ENCODE measurements at places on chromosomes 3 and 15.

GRCh38 chr3:124833710-124834332, 53.3 kb downstream of the ITGB5 start:
- no peak for DNase-seq

DNA sequence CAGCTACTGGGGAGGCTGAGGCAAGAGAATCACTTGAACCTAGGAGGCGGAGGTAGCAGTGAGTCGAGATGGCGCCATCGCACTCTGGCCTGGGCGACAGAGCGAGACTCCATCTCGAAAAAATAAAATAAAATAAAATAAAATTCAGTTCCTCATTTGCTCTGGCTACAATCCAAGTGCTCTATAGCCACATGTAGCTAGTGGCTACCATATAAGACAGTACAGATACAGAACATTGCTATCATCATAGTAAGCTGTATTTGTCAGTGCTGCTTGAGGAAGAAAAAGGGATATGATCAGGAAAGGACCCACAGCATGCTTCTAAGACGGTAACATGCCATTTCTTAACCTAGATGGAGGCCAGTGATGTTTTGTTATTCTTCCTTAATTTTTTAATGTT, 88.7 kb upstream of the CDAN1 start:
- no peak for DNase-seq

DNA sequence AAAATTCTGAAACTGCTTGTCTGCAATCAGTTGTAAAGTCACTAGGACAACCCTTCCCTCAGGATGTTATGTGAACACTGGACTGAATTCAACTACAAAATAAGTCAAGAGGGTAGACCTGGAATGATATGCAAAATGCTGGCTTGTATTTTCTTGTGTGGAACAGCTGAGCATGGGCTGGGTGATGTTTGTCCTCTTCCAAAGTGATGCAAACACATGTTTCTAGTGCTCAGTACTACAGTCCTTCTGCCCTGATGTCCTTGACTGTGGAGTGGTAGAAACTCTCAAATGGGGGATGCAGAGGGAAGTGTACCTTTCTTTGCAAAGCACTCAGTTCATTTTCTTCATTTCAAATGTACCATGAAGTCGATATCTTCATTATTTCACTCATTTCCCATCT, 258.6 kb downstream of the THSD4 start:
- DNase-seq, result no peak

DNA sequence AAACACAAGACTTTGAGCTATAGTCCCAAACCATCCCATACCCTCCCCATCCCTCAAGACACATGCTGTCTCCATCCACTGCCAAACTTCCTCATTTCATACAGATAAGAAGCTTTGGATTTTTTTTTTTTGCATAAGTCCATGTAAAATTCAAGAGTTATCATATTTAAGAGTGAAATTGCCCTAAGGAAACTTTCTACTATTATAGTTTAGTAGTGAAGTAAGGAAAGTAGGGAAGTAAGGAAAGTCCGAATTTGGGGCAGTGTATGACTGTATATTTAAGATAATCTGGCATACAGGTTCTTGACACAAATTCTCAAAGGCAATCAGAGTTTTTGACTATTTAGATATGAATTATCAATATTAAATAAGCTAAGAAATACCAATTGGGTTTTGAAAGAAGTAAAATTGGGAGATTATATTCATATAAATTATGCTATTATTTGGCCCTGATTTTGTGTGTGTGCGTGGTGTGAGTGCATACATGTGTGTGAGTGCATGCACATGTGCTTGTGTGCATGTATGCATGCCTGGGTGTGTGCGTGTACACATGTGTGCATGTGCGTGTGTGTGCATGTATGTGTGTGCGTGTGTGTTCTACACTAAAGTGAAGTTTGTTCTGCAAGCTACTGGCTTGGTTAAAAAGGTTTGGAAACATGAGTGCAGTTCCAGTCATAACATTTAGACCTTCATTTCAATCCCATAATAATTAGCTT, 83.6 kb upstream of the MBNL1 start:
- DNase-seq, result no peak

DNA sequence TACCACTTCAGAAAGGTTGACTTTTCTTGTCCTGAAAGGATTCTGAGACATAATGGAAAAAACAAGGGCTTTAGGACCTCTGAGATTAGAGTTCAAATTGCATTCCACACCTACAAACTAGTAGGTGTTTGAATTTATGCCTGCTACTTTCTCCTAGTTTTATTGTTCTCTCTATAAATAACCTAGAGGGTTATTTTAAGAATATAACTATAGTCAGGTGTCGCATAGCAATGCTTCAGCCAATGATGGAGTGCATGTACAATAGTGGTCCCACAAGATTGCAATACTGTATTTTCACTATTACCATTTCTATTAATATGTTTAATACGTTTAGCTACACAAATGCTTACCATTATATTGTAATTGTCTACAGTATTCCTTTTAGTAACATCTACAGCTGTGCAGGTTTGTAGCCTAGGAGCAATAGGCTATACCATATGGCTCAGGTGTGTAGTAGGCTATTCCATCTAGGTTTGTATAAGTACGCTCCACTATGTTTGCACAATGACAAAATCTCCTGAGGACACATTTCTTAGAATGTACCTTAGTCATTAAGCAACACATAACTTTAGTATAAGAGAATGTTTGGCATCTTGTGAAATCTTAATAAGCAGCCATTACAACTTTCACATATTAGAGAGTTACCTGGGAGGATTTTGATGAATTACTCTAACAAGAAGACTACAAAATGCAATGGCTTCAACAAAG, 1352.5 kb downstream of the ZPLD1 start:
- DNase-seq, result no peak

DNA sequence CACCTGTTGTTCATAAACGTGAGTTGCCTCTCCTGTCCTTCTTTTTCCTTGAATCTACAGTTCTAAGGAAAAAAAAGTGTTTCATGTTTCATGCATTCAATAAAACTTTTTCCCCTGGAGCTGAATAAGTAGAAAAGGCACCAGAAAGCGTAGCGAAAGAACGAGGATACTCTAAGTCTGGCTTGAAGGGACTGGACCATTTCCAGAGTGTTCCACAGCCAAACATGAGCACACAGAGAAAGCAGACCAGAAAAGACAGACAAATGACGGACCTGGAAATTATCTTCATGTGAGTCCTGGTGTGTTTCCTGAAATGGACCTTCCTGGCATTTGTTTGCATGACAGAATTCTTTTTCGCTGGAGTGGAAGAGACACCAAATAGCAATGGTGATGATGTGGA, 204.7 kb downstream of the SV2B start:
- DNase-seq, result no peak

- DNase-seq, result no peak
Observed at GRCh38 chr3:187966636-187967406, 187.1 kb upstream of the LPP start.

DNA sequence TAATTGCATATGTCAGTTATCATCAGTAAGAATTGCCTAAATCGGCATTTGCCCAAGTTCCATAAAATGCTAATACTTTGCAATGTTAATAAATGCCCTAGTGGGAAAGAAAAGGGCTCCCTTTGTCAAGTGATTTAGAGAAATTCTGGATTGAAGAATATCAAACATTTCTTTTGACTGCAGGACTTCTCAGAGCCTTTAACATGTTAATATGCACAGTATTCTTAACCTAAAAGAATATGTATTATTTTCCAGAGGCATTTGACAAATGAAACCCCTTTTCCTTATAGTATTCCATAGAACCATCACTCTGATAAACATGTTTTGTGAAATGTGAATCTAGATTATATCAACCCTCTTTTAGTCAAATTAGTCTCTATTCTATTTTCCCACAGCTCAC, 452.2 kb upstream of the WNT5A start:
- no peak for DNase-seq

- DNase-seq, result no peak
Observed at GRCh38 chr3:159346271-159346903, 544.5 kb downstream of the MFSD1 start.

DNA sequence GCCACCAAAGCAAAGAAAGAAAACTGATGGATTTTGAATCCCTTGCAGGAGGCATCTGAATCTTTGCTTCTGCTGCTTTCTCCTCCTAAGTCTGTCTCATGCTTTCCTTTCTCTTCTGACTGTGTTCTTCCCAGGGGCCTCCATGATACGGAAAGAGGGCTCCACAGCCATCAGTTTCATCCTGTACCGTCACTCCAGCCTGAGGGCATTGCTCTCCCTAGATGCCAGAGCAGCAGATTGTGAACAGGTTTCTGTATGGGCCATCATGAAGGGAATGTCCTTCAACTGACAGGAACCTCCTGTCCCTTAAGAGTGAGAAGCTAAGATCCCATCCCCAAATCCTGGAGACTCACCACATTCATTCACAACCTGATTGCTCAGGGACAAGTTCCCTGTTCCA, 59.2 kb downstream of the KBTBD12 start:
- no peak for DNase-seq

DNA sequence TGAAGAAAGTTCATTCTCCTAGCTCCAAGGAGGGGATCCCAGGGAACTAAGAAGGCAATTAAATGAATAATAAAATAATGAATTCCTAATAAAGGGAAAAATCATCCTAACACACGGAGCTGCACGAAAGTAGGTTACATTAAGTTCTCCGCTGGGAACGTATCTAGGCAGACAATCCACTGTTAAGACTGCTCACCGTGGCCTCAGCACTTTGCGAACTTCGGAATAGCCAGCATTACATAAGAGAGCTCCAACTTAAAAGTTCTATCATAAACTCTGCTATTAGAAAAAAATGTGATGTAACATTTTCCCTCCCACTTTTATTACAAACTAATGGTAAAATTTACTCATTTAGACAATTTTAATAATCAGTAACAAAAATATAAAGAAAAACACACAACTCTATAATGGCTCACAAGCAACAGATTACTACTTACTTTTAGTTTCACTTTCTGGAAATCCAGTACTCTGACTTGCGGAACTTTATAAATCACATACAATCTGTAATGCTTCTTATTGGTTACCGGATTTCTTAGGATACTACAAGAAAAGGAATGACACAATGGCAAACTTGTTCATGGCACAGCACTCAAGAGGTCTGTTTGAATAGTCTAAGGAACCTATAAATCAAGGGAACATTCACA, 8.5 kb downstream of the SNRPA1 start:
- no peak for DNase-seq

DNA sequence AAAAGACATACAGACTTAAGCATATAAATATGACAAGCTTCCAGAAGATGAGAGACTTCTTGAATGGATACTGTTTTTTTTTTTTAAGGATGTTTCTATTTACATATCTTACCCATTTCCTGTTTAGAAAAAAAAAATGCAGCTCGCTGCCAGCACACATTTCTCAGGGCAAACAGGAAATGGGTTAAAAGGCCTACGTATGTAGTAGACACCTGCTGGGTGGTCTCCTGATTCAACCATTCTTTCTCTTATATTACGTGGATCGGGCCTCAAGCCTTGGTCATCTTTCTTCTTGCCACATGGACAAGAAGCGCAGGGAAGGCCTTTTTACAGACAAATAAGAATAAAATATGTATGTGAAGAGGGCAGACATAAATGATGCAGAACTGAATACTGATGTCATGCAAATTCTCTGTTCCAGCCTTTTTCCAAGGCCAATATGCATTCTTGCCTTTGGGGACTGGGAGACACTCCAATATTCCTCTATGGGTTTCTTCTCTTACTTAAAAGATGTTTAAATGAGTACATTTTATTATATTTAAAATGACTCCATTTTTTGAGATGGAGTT, 35.0 kb upstream of the TJP1 start:
- DNase-seq, result no peak

DNA sequence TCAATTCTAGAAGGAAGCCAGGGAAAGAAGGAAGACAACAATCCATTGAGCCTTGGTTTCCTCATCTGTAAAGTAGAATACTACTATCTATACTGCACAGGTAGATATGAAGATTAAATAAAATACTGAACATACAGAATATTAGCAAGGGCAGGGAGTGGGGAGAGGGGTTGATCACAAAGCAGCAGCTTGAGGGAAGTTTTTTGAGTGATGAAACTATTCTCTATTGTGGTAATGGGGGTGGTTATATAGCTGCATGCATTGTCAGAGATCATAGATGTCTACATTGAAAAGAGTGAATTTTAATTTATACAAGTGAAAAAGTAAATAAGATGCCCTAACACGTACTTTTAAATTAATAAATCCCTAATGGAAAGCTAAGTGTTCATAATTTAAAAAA, 242.6 kb upstream of the LRTM1 start:
- DNase-seq, result no peak

DNA sequence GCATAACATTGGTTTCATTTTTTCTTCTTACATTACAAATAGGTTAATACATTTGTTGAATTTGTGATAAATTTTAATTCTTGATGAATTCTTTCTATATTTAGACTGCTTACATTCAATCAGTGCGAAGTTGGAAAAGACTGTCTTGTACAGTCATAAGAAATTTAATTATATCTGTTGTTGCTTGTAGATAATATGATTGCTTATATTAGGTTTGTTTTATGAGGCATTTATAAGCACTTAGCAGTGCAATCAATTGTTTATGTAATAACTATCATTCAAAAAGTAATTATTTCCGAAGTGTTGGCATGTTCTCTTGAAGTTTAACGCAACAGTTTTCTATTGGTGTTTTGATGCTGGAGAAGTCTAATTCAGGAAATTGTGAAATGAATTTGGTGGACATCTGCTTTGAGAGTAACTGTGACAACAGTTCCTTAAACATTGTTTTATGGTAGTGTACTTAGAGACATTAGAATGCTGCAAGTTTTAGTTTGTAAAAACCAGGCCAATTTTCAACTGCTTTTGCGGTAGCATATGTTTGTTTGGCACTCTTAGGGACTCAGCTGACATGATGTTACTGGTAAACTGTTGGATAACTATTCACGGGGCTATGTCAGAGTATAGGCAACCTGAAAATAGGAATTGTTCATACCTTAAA, 99.7 kb downstream of the NAALADL2 start:
- no peak for DNase-seq

GRCh38 chr3:14200276-14200675, 21.7 kb downstream of the LSM3 start:
- no peak for DNase-seq

- DNase-seq, result no peak
Observed at GRCh38 chr3:72307438-72308115, 522.6 kb upstream of the PROK2 start.

GRCh38 chr3:171850320-171850959, 7.3 kb downstream of the TMEM212 start:
- DNase-seq, result no peak

- DNase-seq, result no peak
Observed at GRCh38 chr3:129952556-129953355, 21.8 kb upstream of the TRH start.

- no peak for DNase-seq
Observed at GRCh38 chr15:68503791-68504680, 72.1 kb upstream of the ITGA11 start.

GRCh38 chr15:67120839-67121643, 55.6 kb downstream of the SMAD3 start:
- peak; percentile 81 for DNase-seq
